Stimulated activated CD8-positive, alpha-beta memory T cell treated with anti-CD3 and anti-CD28 coated beads, Interleukin-2, amount 100 ng/mL, for 1 hour (primary cell): ENCODE measurements at places on chromosomes 7 and 10.

GRCh38 chr10:131980761-131981428 is 828 bp downstream of the BNIP3 start:
- DNase-seq, result no peak

GRCh38 chr7:1758859-1759521 is 88.9 kb downstream of the ELFN1 start:
- no peak for DNase-seq

DNA sequence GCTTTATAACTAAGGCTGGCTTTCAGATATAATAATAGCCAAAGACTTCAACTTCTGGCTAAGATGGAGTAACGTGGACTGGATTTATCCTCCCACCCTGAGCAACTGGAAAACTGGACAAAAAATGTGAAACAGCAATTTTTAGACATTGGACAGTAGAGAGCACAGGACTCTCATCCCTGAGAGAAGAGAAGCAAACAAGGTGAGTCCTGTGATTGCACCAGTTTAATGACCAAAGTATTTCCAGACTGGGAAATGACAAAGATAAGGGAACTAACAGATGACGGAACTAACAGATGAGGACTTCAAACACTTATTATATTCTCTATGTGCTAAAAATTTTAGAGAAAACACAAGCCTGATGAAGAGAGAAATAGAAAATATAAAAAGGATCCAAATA is 175.7 kb upstream of the SLC25A13 start:
- no peak for DNase-seq

DNA sequence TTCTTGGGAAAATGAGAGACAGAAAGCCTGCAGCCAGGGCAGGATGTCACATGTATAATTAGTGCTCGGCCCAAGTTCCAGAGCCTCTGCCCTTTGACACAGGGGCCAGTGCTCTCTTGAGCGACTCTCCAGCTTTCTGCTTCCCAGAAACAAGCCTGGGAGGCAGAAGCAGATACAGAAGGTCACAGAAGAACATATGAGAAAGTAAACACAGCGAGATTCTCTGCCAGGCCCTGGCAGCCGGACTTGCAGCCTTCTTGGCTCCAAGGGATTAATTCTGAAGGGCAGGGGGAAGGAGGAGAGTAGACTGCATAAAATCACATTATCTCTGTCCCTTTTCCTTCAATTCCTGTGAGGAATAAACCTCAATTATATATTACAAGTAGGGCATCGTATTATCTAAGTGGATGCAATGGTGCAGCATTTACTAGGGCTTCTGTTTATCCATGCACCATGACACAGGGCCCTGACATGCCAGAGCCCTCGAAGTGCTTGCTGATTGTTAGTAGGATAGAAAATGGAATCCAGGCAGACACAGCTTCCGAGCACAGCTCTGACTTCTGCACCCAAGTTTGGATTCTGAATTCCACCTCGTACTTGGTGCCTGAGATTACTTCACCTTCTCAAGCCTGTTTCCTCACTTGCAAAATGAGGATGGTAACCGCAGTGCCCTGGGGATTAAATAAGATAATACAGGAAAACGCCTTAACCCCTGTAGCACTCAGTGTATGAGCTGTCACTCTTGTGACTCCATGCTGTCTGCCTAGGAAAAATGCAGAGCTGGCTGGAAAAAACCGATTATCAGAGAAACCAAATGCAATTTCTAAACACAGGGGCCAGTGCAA is 536.5 kb downstream of the TNS3 start:
- no peak for DNase-seq

- DNase-seq, result no peak
Measured at GRCh38 chr10:98349508-98349922, 65.5 kb downstream of the PYROXD2 start.

GRCh38 chr7:153507885-153508284 is 544.3 kb upstream of the DPP6 start:
- DNase-seq, result no peak

DNA sequence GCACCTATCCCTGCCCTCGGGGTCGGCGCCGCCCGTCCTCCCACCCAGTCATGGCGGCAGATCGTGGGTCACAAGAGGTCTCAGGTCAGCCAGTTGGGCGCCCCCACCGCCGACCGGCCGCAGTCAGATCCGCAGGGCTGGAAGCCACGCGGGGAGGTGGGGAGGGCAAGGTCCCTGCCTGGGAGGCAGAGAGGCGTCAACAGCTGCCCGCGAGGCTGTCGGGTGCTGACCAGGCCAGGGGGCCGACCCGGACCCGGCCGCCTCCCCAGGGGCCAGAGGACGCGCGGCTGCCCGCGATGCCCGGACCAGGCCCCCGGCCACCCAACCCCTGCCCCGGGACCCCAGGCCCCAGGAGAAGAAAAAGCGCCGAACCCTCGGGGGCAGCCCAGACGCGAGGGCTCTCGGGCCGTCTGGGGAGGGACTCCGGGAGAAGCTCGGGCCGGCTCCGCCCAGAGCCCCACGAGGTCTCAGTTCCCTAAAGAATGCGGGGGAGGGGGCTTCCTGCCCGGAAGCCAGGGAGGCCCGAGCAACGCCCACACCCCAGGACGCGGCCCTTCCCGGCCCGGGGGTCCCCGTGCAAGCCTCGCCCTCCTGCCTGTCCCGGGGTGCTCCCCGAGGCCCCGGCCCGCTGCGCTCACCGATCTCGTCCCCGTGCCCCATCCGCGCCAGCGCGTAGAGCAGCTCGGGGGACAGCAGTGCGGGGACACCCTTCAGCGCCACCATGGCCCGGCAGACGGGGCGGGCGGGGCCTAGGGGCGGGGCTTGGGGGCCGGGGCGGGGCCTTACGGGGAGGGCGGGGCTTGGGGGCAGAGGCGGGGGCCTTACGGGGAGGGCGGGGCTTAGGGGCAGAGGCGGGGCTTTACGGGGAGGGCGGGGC is at the start of gene FUOM:
Gene FUOM (minus strand): TSS at position 735 of the 877 bp plus-strand sequence. CDS start 12 bp downstream, at position 723.
- no peak for DNase-seq

DNA sequence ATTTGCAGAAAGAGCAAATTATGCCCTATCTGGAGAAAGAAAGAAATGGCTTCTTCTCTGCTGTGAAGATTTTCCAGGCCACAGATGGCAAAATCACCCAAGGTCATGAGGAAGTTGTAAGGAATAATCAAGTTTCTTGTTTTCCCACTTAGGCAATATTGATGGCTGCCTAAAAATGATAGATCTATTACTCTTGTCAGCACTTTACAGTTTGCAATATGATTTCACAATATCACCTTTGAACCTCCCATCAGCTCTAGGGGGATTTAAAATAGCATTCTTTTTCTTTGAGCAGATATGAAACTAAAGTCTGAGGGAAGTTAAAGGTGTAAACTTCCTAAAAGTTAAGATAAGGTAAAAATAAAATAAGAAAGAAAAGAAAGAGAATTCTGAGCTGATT is 6.7 kb downstream of the NPSR1 start:
- DNase-seq, result no peak

- no peak for DNase-seq
Measured at GRCh38 chr10:22655312-22655981, 58.9 kb downstream of the PIP4K2A start.

GRCh38 chr7:36301914-36302771 is 87.5 kb upstream of the ANLN start:
- no peak for DNase-seq

DNA sequence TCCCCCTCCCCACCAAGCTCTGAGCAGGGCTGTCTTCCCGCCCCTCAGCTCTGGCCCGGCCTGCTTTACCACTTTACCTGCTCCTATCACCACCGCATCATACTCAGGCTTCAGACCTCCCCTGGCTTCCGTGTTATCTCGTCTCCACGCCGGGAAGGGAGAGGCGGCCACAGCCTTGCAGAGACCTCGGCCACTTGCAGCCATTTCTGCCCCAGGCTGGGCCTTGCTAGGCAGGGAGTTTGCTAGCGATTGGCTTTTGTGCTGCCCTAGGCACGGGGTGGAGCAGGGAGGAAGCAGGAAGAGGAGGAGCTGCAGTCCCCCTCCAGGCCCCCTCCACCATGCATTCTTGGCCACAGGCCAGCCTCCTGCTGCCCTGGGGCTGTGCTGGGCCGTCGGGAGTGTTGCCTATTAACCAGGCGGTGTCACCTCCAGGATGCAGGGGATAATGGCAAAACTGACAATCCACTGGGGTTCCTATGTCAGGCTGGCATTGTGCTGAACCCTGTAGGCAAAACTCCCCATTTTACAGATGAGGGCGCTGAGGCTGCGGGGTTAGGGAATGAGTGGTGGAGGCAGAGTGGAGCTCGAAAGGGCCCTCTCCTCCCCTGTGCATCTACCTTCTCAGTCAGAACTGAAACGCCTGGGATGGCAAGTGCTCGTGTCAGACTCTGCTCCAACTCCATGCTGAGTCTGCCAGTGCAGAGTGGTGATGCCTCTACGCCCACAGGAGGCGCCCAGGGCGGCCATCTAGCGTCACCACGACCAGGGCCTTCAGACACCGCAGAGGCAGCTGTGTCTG is at the start of gene PYROXD2:
Gene PYROXD2 (minus strand): TSS at position 251 of the 799 bp plus-strand sequence. CDS start 47 bp downstream, at position 204.
- DNase-seq, result no peak

GRCh38 chr10:75015442-75015841 is 96.0 kb upstream of the SAMD8 start:
- no peak for DNase-seq

GRCh38 chr10:106997721-106998120 is 166.8 kb downstream of the SORCS1 start:
- no peak for DNase-seq

DNA sequence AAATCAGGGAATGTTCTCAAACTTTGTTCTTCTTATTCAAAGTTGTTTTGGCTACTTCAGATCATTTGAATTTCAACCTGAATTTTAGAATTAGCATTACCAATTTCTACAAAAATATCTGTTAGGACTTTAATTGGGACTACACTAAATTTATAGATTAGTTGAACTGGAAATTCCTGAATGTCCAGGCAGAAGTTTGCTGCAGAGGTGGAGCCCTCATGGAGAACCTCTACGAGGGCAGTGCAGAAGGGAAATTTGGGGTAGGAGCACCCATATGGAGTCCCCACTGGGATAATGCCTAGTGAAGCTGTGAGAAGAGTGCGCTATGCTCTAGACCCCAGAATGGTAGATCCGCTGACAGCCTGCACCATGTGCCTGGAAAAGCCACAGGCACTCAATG is 22.8 kb upstream of the AGMO start:
- no peak for DNase-seq

DNA sequence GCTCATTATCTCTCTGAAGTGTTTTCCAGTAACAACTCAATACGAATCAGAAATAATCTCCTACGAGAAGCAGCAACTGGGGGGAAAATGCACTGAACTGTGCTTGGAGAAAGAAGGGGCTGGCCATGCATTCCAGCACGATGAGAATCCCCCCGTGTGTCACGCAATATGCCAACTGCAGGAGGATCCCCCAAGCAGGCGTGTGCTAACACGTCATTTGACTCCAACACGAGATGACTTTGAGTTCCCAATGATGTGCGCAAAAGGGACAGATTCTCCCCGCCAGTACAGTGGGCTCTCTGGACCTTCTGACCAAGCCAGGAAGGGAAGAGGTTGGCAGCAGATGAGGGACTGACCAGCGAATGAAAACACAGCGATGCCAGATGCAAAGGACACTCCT is 105.5 kb downstream of the KCNMA1 start:
- no peak for DNase-seq
